ENCODE measurements at places on chromosomes 7 and 10.

- no peak for DNase-seq
Measured at GRCh38 chr7:66933469-66933868, 12.4 kb downstream of the TMEM248 start.

DNA sequence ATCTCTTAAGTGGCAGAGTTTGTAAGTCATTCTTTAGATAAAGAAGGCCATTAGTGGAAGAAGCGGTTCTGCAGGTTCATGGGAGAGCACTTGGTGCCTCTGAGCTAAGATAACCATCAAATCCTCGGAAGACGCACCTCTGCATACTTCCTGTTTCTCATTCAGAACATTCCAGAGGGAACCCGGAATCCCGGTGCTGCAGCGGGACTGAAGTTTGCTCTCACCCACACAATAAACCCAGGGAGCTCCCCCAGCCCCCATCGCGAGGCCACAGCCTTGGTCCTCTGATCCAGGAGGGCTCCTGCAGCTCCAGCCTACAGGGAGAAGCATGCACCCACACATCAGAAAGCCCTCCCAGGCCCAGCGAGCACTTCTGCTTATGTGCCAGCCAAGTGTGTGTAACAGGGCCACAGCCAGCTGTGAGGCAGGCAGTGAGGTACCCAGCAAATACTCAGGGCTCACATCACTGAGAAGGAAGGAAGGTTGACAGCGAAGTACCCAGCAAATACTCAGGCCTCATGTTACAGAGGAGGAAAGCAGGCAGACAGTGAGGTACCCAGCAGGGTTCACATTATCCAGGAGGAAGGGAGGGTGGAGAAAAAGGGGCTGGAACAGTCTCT, 142.4 kb downstream of the DIP2C start:
- DNase-seq, result no peak

DNA sequence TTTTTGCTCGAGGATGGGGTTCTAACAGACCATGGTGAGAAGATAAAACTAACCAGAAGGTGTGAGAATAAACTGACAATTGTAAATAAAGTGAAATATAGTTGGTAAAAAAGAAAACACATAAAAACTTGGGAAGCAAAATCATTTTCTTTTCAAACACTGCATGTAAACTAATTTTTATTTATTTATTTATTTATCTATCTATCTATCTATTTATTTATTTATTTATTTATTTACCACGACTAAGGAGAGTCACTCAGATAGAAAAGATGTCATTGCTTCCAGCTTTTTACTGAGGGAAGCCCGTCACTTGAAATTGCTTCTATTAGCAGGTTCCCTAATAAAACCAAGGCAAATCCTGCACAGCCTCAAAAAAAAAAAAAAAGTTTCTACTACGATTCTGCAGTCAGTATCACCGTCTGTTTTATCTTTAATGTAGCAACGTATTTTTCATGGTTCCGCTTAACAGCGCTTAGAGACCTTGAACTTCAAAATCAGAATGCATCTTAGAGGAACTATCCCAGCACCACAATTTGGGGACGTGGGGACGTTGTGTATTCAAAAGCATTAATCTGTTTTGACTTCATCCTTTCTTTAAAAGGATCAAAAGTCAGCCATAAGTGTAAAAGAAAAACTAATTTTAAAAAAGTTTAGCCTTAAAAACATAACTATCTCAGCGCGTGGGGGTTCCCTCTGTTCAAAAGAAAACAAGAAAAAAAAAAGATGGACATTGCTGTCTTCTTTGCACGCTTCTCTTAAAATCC, 33.3 kb upstream of the EBLN1 start:
- DNase-seq, result no peak

DNA sequence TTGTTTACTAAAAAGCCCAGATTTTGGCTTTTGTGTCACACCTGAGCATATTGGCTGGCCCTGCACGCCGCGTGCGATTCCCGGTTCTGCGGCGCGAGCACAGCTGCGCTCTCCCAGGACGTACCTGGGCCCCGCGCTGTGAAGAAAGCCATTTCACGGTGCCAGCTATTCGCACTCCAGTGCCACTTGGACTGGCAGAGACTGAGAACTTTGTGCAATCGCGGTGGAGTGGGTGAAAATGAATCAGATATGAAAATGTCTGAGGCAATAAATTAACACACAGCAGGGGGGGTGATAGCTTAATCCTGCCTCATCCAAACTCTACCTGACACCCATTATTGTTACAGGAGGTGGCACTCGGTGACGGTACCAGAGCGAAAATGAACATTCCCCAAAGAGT, 330.1 kb upstream of the MGMT start:
- DNase-seq, result no peak

DNA sequence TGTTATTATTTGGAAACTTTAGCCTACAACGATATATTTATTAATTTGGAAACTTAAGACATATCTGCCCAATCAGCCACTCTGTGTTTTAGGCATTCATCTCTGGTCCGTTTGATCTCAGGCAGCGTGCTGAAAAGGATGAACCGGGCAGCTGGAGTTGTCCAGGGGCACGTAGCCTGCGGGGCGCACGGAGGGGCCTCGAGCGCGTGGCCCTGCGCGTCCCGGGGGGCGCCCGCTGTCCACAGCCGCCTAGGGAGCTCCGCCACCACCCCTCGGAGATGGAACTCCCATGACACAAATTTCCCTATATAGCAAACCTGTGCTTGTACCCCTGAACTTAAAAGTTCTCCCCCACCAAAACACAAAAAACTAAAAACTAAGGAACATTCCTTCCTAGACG, 24.3 kb upstream of the MKI67 start:
- no peak for DNase-seq

DNA sequence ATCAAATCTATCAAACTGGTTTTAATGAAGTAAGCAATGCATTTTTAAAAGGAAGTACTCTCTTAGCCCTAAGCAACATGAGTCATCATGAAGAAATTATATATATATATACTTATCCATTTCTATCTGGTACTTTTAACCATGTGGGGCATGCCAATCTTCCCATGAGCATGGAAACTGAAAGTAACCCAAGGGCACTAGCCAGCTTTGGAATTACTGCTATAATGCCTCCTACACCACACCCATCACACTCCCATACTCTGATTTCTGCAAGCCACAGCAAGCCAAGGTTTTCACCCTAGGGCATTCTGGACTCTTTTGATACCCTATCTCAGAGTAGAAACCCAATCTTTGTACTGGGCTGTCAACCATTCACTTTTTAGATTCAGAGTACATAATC, 204.6 kb downstream of the IMMP2L start:
- no peak for DNase-seq

GRCh38 chr7:134891696-134892678, 94.3 kb upstream of the AGBL3 start:
- no peak for DNase-seq

- no peak for DNase-seq
Measured at GRCh38 chr7:31171984-31172383, 119.9 kb downstream of the ADCYAP1R1 start.

Measured in HL-60 (cell line).